ENCODE measurements at places on chromosomes 5 and 9.

DNA sequence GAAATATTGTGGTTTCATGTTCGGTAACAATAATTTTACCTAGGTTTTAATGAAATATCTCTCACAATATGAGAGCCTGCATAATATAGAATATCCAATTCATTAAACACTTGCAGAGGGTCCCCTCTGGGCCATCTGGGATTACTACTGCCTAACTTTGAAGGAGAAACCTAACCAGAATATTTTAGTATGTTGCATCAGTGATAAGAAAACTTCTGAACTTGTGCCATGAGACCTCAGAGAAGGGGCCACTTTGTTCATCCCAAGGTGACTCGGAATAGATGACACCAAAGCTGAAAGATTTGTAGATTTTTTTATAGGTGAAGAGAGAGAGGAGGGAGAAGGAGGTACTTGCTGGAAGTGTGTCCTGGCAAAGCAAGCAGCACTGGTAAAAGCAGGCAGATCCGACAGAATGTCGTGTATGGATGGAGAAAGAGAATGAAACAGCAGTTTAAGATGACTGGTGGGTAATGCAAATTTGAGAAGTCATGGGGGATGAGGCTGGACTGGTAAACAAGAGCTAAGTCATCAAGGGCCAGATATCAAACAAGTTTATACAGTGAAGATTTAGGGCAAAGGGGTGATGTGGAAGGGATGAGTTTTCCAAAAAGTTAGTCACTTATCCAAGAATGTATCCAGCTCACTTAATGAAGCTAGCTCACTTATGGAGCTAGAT is 372.3 kb downstream of the ADGRV1 start:
- DNase-seq = no peak

DNA sequence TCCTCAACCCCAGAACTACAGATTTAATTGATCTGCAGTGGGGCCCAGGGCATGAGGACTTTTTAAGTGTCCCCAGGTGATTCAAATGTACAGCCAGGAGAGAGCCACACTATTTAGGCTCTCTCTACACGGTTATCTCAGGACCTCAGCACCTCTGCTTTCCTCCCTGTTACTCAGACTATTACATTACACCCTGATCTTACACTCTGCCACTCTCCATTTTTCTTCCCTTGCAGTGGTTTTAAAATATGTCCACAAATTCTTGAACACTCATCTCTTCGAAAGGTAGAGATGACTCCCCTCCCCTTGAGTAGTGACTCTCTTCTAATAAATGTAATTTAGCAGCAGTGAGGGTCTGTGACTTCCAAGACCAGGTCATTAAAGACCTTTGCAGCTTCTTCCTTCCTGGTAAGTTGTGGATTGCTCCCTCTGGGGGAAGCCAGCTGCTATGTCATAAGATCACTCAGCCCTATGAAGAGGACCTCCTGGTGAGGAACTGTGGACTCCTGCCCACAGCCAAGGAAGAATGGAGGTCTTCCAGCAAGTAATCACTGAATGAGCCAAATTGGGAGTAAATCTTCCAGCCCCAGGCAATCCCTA is 87.5 kb upstream of the SSBP2 start:
- no peak for DNase-seq

GRCh38 chr9:121887553-121888437 is 205.3 kb downstream of the TTLL11 start:
- DNase-seq = no peak

DNA sequence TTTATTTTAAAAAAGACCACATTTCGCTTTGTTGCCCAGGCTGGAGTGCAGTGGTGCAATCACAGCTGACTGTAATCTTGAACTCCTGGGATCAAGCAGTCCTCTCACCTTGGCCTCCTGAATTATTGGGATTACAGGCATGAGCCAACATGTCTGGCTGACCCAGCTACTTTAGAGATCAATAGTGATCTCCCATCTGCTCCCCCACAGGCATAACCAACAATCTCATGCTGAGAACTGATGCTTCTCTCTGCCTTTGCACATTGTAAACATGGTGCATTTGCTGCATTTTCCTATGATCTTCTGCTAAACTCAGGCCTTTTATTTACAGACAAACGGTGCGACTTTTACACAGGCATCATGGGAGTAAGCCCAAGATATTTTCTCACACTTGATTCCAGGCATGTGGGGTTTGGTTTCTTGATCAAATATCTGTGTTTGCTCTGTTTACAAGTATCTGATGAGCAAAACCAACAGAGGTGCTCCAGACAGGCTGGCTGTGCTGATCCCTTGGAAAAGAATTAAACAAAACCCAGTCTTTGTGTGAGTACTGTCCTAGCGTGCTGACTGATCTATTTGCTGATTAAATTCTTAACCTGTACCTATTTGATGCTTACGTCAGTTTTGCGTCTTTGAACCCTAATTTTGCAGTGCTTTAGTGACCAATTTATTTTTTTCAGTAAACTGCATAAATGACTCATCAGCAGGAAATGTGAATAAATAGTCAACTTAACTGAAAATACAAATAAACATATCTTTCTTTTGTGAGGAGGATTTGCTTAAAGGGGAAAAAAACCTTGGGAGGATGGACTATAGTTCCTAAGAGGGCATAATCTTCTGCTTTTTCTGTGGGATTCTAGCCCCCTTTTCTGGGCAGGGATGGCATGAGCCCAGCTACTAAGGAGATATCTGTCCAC is 191.7 kb upstream of the NR3C1 start:
- DNase-seq = no peak

- DNase-seq = no peak
Measured at GRCh38 chr5:114984796-114985195, 184.9 kb downstream of the TRIM36 start.

DNA sequence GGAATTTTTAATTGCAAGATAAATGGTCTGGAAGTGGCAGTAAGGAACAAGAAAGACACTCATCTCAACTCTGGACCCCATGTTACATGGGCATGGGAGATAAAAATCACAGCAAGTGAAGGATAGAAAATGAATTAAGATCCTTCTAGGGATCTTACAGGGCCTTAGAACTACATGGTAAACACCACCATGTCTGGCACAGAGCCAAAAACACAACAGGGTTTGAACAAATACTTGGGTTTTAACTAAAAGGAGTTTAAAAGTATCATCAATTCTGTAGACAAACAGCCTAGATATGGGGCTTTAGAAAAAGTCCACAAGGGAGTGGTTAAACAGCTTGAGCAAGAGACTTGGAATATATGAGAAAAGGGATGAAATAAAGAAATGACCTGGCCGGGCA is 366.4 kb downstream of the ARL15 start:
- no peak for DNase-seq

DNA sequence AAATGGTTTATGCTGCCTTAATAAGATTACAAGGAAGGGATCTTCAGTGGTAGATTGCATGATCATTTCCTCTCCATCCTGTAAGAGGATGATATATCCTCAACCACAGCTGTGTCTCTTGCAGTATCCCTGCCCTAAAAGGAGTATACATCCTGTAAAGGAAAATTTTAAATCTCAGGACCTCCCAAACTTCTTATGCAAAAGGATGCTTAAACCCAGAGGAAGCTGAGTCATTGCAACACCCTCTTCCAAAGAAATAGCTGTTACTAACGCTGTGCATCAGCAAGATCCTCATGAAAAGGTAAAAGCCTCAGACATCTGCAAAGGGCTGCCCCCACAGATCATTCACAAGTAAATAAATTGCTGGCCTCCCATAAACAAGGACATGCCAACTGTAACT is 599.0 kb downstream of the PRELID2 start:
- no peak for DNase-seq

DNA sequence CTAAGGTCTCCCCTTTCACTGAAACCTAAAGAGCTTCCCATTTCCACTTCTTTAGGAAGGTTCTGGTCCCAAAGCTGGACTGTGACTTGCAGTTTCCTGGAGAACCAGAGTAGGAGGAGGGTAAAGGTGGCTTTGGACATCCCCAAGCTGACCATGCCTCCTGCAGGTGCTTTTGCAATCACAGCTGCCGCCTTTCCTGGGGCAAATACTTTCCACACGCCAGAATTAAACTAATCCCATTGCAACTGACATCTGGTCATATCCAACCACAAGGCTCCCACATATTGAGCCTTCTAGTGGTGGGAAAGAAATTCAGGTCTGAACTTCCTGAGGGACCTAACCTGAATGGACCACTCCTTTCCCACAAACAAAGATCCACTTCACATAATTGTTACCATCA is 92.7 kb downstream of the NRG2 start:
- no peak for DNase-seq

DNA sequence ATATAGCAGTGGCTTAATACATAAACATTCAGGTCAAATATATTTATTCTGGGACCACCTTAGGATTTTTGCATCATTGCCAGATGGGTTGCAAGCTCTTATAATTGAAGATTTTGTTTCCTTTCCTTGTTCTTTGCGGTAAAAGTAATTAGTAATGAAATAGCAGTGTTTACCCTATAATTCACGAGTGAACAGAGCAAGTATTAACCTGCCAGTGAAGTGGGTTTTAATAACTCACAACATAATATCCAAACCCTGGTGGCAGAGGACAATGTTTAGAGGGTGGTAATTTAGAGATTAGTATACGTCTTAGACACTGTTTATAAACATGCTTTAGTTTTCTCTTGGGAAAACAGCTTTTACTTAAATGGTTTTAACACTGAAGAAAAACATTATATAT is 11.8 kb downstream of the ARL14EPL start:
- no peak for DNase-seq

- DNase-seq = no peak
Measured at GRCh38 chr5:115335301-115335700, 38.8 kb upstream of the CCDC112 start.

DNA sequence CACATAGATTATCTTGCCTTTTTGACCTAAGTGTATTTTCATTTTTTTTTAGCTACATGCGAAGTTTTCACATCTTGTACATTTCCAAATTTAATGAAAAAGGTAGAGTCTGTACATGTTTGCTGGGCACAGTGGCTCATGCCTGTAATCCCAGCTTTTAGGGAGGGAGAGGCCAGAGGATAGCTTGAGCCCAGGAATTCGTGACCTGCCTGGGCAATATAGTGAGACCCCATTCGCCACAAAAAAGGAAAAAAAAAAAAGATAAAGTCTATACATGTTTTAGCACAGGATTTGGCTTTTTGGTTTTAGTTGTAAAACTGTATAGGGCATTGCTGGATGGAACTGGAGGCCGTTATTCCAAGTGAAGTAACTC is 28.8 kb downstream of the RAI14 start:
- DNase-seq = no peak

DNA sequence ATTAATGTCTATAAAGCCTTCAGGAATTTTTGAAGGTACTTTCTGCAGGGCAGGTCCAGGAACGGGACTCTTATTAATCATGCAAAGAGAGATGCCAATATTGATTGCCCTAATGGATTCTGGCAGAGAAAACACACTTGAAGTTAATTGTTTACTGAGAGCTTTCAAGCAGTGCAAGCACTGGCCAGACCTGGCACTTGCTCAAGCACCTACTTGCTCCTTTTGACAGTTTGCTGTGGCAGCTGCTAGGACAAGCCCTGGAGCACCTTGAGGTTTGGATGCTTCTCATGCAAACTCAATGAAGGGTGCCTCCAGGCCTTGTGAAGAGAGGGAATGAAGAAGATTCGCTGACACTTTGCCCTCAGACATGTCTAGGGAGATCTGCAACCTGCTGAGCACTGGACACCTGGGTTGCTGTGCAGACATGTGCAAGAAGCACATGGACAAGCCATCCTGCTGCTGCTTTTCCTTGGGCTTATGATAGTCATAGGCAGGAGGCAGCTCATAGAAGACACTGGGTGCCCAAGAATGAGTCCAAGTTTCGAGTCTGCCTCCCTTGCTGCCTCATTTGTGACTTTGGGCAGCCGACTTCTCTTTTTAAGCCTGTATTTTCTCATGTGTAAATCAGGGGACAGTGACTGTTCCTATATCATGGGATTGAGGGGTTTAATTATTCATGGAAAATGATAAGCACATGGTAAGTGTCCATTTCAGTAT is 88.8 kb upstream of the EQTN start:
- DNase-seq = no peak

GRCh38 chr9:73199886-73200285 is 48.2 kb downstream of the ANXA1 start:
- no peak for DNase-seq

DNA sequence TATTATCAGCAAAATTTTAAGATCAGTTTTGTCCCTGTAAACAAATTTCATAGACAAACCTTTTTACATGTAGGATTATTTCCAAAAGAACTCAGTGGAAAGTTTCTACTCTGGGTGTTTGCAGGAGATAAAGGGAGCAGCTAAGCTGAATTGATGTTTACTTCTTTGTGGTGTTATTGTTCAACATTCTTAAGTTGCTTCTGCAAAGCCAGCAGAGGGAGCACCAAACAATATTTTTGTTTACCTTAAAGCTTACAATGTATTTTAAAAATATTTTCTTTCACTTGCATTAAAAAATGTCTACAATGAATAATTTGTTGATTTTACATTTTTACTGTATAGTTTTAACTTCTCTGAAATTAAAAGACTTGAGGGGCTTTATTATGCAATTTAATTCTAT is 135.4 kb downstream of the ATG10 start:
- DNase-seq = no peak

DNA sequence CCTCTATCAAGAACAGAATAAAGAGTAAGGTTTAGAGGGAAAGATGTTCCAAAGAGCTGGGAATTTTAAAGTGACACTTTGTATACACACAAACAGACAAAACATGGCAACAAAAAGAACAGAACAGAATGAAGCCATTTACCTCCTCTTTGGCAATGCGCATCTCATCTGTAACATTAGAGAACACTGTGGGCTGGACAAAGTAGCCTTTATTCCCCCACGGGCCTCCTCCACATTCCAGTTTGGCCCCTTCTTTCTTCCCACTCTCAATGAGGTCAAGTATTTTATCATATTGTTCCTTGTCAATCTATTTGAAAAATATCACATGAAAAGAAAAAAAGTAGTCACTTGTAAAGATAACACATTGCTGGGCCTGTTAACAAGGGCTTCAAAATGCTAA is 41.0 kb downstream of the ALDH1A1 start:
- DNase-seq = no peak

GRCh38 chr5:18507114-18507513 is 872.9 kb downstream of the TAF11L14 start:
- no peak for DNase-seq

DNA sequence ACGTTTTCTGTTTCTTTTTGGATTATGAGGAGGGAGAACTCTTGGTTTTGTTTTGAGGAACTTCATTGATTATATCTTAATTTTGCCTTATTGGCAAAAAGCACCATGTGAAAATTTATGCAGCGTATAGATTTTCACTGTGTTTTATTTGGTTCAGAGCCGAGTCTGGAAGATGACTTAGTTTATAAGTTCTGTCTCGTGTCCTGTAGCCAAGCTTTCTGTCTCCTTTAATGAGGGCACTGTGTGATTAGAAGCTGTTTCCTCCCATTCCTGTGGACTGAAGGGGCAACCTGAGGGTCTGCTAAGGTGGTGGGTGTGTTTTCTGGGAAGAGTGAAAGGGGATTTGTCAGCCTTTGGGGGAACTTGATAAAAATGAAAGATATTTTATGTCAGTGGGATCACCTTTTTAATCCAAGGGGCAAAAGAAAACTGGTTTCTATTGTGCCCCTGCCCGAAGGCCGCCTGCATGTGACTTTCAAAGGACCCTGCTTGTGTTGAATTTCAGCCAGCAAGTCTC is 262.1 kb downstream of the FANCC start:
- no peak for DNase-seq
